ENCODE measurements at places on chromosomes 4 and X.
A peak's percentile ranks its signal among the peaks of the same experiment; 100 is the strongest.

DNA sequence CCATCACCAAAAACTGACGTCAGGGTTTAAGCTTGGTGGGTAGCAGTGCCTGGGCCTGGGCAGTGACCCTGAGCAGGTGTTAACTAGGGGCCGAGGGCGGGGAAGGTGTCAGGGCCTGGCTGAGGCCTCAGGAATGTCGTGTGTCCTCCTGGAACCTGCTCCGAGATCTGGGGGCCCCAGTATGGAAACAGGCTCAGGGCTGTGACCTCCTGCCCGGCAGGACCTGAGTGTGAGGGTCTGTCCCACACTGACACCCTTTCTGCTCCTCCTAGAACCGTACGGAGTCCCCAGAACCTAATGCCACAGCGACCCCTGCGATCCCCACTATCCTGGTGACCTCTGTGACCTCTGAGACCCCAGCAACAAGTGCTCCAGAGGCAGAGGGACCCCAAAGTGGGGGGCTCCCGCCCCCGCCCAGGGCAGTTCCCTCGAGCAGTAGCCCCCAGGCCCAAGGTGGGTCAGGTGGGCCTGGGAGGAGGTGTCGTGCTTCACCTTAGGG, 741 bp downstream of the HGFAC start:
- no peak for DNase-seq

DNA sequence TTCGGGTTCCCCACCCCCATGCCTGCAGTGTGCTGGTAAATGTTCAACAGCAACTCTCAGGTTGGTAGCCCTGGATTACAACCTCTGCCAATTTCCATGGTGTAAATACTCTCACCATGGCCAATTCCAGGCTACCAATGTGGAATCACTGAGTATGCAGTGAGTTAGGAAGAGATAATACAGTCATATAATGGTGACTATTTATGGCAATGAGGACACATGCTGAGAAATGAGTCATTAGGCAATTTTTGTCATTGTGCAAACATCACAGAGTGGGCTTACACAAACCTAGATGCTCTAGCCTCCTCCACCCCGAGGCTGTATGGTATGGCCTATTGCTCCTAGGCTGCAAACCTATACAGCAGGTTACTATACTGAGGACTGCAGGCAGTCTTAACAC, 4.6 kb upstream of the CLDN24 start:
- no peak for DNase-seq

DNA sequence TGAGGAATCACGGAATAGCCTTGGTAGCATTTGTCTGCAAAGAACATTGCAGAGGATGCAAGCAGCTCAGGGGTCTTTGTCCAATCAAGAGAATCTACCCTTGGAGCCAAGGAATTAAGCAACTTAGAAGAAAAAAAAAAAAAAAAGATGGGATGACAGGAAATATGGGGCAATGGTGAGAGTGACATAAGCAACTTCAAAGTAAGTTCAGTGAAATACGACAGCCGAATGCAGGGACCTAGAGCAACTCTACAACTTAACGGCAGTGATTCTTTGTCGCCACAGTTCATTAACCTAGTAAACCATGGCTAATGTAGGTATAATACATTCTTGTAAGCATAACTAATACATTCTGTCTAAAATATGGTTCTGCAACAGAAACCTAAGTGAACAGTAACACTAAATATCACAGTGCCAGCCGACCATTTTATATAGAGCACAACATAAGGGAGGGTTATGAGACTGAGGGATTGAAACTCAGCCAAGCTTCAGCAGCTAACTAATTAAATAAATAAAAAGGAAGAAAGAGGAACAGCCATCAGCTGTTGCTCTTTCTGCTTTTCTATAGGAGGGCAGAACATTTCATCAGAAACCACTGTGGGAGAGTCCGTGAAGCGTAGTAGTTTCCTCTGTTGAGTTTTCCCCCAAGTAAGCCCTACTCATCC, 74.7 kb downstream of the PPARGC1A start:
- DNase-seq, result no peak

- peak; percentile 19 for DNase-seq
These were observed 172.5 kb downstream of the SH2D1A start for GRCh38 chrX:124518885-124519284.

DNA sequence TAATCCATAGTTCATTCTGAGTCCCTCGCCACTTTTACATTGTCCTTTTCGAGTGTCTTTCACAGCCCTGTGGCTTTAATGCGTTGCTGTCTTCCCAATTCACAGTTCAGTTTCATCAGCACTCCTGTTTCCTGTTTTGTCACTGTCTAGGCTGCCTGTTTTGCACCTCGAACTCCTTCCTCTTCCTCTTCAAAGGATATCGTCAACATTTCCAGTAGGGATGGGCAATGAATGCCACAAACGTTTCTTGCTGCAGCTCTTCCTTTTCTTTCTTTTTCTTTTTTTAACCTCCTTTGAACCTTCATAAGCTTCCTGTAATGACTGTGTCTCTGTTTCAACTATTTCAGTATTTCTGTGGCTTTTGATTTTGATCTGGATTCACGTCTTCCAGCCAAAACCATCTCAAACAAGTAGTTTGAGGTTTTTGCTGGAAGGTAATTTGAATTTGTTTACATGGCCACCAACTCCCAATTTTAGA, 105.4 kb downstream of the ANXA3 start:
- DNase-seq, result no peak

- no peak for DNase-seq
These were observed 79.3 kb upstream of the IL1RAPL2 start for GRCh38 chrX:104486691-104487090.

GRCh38 chr4:17109126-17109525, 210.7 kb upstream of the LDB2 start:
- no peak for DNase-seq

DNA sequence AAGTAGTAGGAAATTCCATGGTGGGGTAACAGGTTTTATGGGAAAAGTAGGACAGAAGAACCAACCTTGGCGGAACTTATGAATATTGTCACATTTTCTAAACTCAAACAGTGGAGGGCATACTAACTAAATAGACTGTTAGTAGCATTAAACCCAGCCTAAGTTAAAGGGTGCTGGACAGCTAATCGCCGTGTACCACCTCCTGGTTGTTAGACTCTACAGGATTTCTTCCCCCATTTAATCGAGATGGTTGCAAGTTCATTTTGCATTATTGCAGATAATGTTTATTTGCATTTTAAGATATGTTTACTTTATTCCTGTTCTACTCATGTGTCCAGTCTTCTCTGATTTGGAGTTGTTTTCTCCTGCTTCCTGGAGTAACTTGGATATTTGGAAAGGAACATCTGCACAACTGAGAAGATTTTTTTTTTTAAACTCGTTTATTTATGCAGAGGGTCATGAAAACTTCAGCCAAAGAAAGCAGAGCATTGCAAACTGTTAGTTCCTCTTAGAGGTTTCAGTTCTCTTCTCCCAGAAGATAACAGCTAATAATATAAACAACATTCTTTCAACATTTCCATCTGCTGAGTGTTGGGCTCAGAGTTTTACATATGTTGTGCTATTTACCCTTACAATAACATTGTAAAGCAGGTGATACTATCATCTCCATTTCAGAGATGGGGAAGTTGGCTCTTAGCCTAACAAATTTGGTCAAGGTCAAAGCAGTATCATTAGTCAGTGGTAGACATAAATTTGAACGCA, 51.5 kb upstream of the TBC1D9 start:
- DNase-seq, result no peak

DNA sequence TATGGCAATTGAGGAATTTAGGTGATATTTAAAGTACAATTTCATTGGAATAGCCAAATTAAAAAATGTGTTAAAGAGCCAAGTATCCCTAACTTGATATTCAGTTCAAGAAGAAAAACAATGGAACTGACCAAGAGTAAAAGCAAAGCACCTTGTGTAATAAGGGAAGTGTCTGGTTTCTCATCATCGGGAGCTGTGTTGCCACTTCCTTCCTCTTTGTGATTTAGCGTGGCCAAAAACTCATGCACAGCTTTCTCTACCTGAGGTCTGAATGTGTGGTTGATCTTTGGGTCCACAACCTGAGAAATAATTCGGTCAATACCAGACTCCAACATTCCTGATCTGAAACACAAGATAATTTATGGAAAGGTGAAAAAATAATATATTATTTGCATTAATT, 12.4 kb downstream of the BOD1L1 start:
- DNase-seq, result no peak

GRCh38 chr4:25421816-25422525, 44.9 kb downstream of the ANAPC4 start:
- DNase-seq, result no peak
